ENCODE measurements at places on chromosomes 1 and 21.

DNA sequence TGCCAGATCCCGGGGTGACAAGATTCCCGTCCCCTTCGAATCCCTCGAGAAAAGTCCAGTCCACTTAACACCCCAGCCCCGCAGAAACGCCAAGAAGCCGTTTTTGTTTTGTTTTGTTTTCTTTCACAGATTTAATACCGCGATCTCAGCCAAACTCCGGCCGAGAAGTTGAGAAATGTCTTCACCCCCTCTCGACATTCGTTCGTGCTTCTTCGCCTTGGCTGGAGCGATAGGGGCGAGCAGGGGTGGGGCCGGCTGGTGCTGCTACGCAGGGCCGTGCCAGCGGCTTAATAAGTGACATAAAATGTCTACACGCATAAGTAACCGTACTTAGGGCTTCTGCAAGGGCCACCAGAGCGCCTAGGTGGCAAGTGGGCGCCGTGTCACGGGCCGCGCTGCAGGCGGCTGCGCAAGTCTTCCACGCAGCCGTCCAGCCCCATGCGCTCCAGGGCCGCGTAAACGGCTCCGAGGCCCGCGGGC, 4.9 kb downstream of the TNFRSF25 start:
- no peak for DNase-seq

DNA sequence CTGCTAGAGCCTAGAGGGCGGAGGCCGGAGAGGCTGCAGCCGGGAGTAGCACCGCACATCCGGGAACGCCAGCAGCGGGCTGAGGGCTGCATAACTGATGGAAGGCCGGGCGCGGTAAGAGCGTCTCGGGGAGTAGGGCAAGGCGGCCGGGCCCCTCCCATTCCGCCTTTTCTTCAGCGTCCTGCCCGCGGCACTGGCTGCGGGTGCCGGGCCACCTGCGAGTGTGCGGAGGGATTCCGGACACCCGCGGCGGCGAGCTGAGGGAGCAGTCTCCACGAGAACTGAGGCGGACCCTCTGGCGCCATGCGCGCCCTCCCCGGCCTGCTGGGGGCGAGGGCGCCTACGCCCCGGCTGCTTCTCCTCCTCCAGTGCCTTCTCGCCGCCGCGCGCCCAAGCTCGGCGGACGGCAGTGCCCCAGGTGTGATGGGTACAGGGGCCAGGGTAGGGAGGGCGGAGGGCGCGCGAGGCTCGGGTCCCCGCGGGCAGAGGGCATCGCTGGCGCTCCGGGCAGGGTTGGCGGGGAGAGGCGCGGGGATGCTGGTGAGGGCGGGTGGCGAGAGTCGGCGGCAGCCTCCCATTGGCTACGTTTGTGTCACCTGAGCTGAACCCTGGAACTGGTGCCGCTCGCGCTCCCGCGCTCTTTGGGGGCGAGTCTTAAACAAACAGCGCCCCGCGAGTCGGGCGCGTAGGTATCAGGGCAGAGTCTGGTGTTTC, 334.4 kb downstream of the SRGAP2C start:
- peak; percentile 73 for DNase-seq

DNA sequence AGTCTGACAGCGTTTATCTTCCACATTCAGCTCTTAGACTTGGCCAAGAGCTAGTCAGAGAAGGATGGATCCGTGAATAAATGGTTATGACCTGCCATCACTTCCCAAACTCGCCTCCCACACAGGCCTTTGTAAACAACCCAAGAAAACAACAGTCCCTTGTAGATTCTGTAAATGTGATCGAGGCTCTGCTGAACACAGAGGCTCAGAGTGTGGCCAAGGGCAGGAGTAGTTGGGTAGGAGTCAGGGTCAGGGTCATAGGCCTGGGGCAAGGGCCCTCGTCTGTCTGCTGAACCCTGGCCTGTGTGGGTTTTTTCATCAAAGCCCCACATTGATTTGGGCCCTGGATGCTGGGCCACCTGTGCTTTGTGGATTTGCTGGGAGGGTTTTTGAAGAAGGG, 32.7 kb downstream of the NCMAP start:
- no peak for DNase-seq

DNA sequence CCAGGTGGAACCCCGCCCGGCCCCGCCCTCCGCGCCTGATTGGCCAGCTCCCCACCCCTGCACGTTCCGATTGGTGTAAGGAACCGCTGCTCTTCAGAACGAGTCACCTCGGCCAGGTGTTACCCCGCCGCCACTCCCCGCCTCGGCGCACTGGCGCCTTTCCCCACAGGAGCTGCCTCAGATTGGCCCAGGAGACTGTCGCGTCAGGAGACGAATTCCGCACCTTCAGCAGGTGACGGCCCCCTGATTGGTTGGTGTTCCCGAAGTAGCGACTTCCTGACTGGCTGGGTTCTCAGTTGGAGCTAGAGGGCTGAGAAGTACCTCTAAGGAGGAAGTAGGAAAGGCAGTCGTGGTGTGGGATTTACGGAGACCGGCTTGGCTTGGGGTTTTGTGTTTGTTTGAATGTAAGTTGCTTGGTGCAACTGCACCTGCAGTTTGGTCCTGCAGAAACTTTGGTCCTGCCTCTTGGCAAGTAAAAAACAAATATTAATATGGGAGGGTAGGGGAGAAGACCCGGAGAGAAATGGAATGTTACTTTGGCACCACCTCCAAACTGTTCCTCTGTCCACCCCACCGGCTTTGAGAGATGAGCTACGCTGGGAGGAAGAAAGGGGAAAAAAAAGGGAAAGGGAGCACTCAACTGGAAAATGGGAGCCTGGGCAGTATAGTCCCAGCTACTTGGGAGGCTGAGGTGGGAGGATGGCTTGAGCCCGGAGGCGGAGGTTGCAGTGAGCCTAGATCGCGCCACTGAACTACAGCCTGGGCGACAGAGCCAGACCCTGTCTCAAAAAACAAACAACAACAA, 415 bp upstream of the F11R start:
- peak; percentile 88 for DNase-seq

GRCh38 chr1:236038034-236038433, 26.9 kb downstream of the NID1 start:
- no peak for DNase-seq

- DNase-seq = no peak
These were observed 11.4 kb downstream of the FAM89A start for GRCh38 chr1:231028682-231029081.

GRCh38 chr1:44154049-44154448, 12.6 kb upstream of the KLF18 start:
- no peak for DNase-seq

DNA sequence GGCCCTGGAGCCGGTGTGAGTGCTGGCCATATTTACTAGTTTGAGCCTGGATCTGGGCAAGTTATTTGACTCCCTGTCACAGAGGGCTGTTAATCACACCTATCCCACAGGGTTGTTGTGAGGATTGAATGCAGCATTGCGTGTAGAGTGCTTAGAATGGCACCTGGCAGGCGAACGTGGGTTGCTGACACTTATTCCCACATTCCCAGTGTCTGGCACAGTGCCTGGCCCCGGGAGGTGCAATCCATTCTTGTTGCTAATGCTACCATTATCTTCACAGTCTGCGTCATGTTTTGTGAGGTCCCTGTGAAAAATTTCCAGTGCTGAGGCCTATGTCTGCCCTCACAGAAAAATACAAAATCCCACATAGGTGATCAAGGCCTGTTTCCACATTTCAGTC, 66.1 kb downstream of the CD2 start:
- DNase-seq = no peak

DNA sequence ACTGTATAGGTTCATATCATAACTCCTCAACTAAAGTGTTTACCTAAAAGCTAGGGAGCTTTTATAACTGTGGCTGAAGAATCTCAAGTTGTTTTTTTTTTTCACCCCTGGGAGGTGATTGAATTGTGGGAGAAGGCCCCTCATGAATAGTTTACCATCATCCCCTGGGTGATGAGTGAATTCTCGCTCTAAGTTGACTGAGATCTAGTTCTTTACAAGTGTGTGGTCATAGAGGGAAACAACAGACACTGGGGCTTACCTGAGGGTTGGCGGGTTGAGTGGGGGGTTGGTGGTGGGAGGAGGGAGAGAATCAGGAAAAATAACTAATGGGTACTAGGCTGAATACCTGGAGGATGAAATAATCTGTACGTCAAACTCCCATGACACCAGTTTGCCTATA, 7.9 kb upstream of the ZSCAN20 start:
- no peak for DNase-seq

DNA sequence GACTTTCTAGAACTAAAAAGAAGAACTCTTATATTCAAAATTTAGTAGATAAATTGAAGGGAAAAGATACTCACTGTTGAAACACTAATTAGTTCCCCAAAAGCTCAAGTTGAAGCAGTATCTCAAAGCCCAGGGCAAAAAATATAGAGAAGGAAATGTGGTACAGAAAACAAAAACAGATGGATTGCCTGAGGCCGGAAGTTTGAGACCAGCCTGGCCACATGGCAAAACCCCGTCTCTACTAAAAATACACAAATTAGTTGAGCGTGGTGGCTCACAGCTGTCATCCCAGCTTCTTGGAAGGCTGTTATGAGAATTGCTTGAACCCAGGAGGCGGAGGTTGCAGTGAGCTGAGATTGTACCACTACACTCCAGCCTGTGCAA, 36.0 kb downstream of the FAM177B start:
- DNase-seq = no peak

- no peak for DNase-seq
These were observed 202.6 kb downstream of the APP start for GRCh38 chr21:25967901-25968438.

- DNase-seq = no peak
These were observed 408.3 kb downstream of the DSCAM start for GRCh38 chr21:40438616-40439015.

DNA sequence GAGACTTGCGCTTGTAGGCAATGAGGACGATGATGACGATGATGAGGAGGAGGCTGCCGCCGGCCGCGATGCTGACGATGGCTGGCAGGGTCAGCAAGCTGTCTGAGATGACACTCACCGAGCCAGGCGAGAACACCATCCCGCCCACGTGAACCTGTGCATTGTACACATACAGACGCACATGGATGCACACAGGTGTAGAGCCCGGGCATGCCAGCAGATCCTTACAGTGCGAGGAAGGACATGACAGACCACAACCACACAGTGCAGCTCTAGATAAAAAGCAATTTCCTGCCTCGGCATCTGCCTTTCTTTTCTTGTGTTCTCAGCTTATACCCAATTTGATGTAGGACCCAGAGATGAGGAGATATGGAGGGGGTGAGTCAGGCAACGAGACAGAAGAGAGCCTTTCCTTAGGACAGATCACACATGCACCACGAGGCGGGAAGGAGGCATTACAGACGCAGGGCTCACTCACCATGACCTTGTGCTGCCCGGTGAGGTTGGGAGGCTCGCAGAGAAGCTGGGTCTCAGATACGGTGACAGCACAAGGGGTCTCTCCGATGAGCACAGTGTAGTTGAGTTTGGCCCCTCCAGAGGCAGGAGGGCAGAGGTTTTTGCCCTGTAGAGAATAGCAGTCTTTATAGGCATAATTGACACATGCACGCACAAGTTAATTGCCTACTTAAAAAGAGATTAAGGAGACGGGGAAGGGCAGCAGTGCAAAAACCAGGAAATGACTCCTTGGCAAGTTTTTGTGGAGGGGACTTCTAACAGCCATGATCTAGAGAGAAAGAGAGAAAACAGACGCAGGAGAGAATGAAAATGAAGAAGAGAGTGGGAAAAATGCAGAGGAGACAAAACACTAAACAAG, 133.9 kb upstream of the CD34 start:
- DNase-seq = no peak

GRCh38 chr1:33791251-33791650, 72.6 kb upstream of the HMGB4 start:
- no peak for DNase-seq

- DNase-seq = no peak
These were observed 251.2 kb downstream of the DSCAM start for GRCh38 chr21:40595806-40596205.

All from T-helper 9 cell (primary cell).